Osteoblast (primary cell): ENCODE measurements at places on chromosomes 6 and 20. TPM values are rescaled to one million over a fixed set of nuclear protein-coding genes. Genes with fewer than 3 reads are reported as not detected.

The MDFI gene
- total RNA-seq = 0.72 and 5.3 TPM in 2 replicates

The SCRT2 gene
- not detected in 2 replicates for total RNA-seq

The BPIFA1 gene
- not detected in 2 replicates for total RNA-seq

The HRH3 gene
- total RNA-seq = not detected in 2 replicates

The VPS52 gene
- 41.3 and 42.7 TPM in 2 replicates for total RNA-seq

The SALL4 gene
- total RNA-seq = 3.3 and 3.5 TPM in 2 replicates

The TFAP2D gene
- not detected in 2 replicates for total RNA-seq

DNA sequence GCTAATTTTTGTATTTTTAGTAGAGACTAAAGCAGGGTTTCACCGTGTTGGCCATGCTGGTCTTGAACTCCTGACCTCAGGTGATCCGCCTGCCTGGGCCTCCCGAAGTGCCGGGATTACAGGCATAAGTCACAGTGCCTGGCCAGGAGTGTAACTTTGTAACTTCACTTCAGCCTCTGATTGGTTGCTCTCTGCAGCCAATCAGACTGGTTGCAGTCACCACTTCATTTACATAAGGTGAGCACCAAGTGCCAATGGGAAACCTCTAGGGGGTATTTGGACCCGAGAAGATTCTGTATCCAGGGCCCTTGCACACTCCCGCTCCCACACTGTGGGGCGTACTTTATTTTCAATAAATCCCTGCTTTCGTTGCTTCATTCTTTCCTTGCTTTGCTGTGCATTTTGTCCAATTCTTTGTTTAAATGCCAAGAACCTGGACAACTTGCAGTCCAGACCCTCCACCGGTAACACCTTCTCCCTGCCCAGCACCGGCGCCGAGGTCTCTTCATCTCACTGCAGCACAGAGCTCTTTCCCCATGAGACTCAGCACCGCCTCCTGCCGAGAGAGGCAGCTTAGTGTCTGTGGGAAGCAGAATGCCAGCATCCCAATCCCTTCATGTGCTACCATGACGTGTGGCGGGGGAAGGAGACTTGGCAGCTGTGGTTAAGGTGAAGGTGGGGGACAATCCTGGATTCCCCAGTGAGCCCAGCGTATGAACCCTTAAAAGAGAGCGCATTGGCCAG, 14.0 kb upstream of the MRGBP start:
- H3K4me1 ChIP-seq = no peaks in the 10 kb centered on the region
- no peak overlapping the region for H3K4me3 ChIP-seq
- DNase-seq = no peak
- H3K36me3 ChIP-seq = no peaks in the 10 kb centered on the region
- no peak overlapping the region for H3K27ac ChIP-seq

DNA sequence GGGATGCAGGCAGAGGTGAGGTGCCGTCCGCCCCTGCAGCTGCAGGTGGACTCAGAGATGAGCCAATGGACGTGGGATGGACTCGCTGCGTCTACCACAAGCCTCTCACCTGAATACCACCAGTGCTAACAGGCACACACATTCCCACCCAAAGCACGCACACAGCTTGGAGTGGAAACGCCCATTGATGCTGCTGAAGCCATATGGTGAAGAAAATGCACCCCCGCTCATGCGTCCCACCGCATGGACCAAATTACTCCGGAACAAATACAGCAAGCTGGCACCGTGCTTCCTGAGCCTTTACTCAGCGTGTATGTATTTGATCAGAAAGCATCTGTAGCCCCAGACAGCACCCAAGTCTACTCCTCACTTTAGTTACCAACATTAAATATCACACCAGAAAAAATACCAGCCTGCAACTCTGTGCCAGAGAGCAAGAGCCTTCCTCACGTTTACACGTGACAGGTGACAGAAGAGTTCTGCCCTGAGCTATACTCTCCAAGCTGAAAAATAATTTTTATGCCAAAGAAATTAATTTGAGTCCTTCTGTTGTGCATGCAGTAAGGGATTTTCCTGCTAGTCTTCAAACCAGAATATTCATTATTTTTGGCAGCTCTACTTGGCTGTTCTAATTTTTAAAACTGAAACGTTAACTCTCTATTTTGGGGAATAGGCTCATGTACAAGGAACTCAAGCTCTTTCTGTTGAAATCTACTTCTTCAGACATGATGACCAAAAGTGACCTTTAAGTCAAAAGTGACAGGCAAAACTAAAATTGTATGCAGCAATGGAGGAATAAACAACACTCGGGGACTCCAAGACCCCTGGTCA, 58.2 kb upstream of the SYNDIG1 start:
- no peak for DNase-seq
- no peak overlapping the region for H3K4me3 ChIP-seq
- no peaks in the 10 kb centered on the region for H3K4me1 ChIP-seq
- H3K27me3 ChIP-seq = no peaks in the 10 kb centered on the region
- H3K36me3 ChIP-seq = no peaks in the 10 kb centered on the region

DNA sequence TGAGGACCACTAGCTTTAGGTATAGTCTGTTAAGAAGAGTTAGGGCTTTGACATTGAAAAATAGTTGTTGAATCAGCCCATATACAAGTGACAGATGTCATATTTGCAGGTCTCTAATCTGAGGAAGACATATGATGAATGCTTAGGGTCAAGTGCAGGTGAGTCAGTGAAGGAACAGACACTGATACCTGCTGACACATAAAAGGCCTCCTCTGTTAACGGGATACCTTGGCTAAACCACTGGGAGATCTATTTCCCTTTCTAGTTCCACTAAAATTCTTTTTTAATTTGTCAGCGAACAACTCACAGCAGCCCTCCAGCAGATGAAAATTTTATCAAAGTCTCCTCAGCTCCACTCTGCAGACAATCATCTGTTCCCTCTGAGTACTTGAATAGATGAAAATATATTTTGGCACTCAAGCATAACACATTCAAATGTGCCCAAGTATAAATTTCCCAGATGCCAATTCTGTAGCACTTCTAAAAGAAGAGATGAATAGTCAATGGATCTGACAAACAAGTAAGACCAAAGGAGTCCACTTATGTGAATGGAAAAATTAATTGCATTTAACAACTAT, 154.0 kb downstream of the KIF16B start:
- no peaks in the 10 kb centered on the region for H3K27me3 ChIP-seq
- H3K4me1 ChIP-seq = no peaks in the 10 kb centered on the region

GRCh38 chr6:95576218-95576997, 927 bp upstream of the MANEA start:
- H3K4me3 ChIP-seq = peak overlapping the region; percentile 92
- H3K36me3 ChIP-seq = no peaks in the 10 kb centered on the region
- H3K27me3 ChIP-seq = no peaks in the 10 kb centered on the region
- peak overlapping the region; percentile 68 for H3K27ac ChIP-seq

GRCh38 chr6:26553264-26553634, 15.1 kb downstream of the HMGN4 start:
- H3K4me3 ChIP-seq = peak overlapping the region; percentile 73
- no peaks in the 10 kb centered on the region for H3K27me3 ChIP-seq
- H3K4me1 ChIP-seq = peaks cover 18% of the 10 kb centered on the region
- peak overlapping the region; percentile 80 for H3K27ac ChIP-seq

- no peak overlapping the region for H3K27ac ChIP-seq
- H3K36me3 ChIP-seq = no peaks in the 10 kb centered on the region
- peaks cover 14% of the 10 kb centered on the region for H3K27me3 ChIP-seq
- H3K4me3 ChIP-seq = no peak overlapping the region
- peak; percentile 98 for DNase-seq
- no peaks in the 10 kb centered on the region for H3K4me1 ChIP-seq
Observed at GRCh38 chr20:63183422-63184146, 32.3 kb downstream of the YTHDF1 start.

- H3K4me1 ChIP-seq = peaks cover 8% of the 10 kb centered on the region
- H3K36me3 ChIP-seq = no peaks in the 10 kb centered on the region
- H3K27ac ChIP-seq = no peak overlapping the region
- H3K27me3 ChIP-seq = no peaks in the 10 kb centered on the region
- no peak overlapping the region for H3K4me3 ChIP-seq
Observed at GRCh38 chr20:51409192-51409880, 133.2 kb downstream of the NFATC2 start.

- no peaks in the 10 kb centered on the region for H3K4me1 ChIP-seq
- H3K36me3 ChIP-seq = no peaks in the 10 kb centered on the region
Observed at GRCh38 chr20:51715856-51716185, 52.4 kb downstream of the ATP9A start.

GRCh38 chr6:125722886-125723285, 26.5 kb upstream of the HEY2 start:
- DNase-seq = peak; percentile 4
- no peaks in the 10 kb centered on the region for H3K36me3 ChIP-seq
- H3K27me3 ChIP-seq = no peaks in the 10 kb centered on the region
- no peak overlapping the region for H3K27ac ChIP-seq
